ENCODE measurements at places on chromosomes 4 and X.

- no peak for DNase-seq
These were observed 538.1 kb downstream of the PPP4R3C start for GRCh38 chrX:26925088-26925487.

- no peak for DNase-seq
These were observed 35.6 kb upstream of the KCNE5 start for GRCh38 chrX:109660435-109661143.

- no peak for DNase-seq
These were observed 104.1 kb downstream of the GPAT3 start for GRCh38 chr4:83639849-83640493.

- DNase-seq: no peak
These were observed 16.2 kb upstream of the ZCCHC12 start for GRCh38 chrX:118807151-118808017.

- DNase-seq: no peak
These were observed 899.5 kb upstream of the INTU start for GRCh38 chr4:126733301-126733700.

GRCh38 chrX:12249997-12250396 lies 111.7 kb downstream of the FRMPD4 start:
- DNase-seq: no peak

DNA sequence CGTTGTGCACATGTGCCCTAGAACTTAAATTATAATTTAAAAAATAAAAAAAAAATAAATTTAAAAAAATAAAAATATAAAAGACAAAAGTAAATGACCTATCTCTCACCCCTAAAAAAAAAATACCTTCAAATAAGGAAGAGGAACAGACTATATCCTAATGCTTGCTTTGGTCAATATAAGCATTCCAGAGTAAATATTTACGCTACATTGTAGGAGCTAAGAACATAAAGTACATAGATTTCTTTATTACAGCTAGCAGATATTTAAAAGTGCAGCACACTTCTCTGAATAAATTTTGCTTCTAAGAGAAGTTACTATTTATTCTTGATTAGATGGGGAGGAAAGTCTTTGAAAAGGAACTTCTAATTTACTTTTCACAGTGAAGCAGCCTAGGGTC lies 24.5 kb upstream of the UGT2B11 start:
- DNase-seq: no peak

GRCh38 chr4:175970724-175971123 lies 94.9 kb upstream of the WDR17 start:
- DNase-seq: no peak

GRCh38 chrX:22056235-22056634 lies 24.1 kb downstream of the PHEX start:
- no peak for DNase-seq

Measured in left renal pelvis (tissue), 4 donors.